ENCODE measurements at places on chromosomes 12 and 14. TPM values are rescaled to one million over a fixed set of nuclear protein-coding genes. Genes with fewer than 3 reads are reported as not detected.
A peak's percentile ranks its signal among the peaks of the same experiment; 100 is the strongest.

The KERA gene
- not detected for total RNA-seq

The HAL gene
- 0.17 TPM for total RNA-seq

The OR4N5 gene
- total RNA-seq, result not detected

The KRT74 gene
- not detected for total RNA-seq

The MYH6 gene
- not detected for total RNA-seq

The LTBP2 gene
- total RNA-seq, result 211 TPM

The LRP1-AS gene
- total RNA-seq, result not detected

The SPIC gene
- total RNA-seq, result not detected

The SMOC1 gene
- total RNA-seq, result 0.06 TPM

- DNase-seq, result no peak
Measured at GRCh38 chr14:72522847-72523246, 371.1 kb downstream of the DPF3 start.

GRCh38 chr14:59510966-59511365 is 26.6 kb downstream of the JKAMP start:
- DNase-seq, result no peak

DNA sequence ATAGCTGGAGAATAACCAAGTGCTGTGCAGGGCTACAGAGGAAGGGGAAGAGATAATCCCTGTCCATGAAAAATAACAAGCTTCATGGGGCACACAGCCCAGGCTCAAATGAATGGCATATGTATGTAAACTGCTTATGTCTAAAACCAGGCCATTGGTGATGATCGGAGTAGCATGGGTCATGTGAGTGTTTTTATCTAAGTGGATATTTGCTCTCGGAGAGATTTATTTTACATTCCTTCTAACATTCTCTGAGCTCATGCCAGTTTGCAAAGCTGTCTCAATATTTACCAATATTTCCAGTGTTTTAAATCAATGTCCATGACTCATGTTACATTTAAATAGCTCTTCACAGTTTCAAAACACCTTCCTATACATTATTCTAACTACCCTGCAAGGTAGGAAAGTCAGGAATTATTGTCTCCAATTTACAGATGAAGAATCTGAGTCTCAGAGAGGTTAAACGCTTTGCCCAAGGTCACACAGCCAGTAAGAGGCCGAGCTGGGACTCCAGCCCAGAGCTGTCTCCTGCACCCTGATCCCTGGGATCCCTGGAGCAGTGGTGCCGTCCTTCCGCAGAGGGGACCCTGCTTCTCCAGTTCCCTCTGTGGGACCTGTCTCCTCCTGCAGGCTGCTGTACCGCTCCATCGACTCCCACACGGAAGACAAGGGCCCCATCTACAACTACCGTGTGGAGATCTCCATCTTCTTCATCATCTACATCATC is 186.7 kb upstream of the FKBP4 start:
- no peak for DNase-seq

- peak; percentile 74 for DNase-seq
Measured at GRCh38 chr12:89882050-89882449, 173.4 kb upstream of the ATP2B1 start.

DNA sequence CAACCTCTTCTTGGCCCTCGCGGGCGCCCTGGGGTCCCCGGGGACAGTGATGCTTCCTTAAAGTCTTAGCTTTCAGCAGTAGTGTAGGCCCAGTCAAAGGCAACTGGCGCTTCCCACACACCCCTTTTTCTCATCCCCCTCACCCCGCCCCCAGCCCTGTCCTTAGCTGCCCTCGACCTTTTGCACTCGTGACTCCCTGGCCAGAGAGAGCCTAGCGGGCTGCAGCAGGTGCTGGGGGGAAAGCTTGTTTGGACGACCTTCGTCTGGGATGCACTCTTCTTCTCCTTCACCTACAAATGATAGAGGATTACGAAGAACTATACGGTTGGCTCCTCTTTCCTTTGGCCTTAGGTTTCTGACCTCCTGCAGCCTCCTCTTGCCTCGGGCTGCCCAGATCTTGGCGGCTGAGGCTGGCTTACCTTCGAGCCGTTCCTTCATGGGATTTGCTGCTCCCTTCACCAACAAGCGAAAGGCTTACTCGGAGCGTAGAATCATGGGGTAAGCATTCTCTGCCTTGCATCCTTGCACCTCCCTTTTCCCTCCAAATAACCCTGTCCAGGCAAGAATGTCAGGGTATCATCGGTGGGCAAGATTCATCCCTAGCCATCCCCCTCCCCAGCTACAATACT is 815 bp downstream of the COQ10A start:
- DNase-seq, result peak; percentile 70

DNA sequence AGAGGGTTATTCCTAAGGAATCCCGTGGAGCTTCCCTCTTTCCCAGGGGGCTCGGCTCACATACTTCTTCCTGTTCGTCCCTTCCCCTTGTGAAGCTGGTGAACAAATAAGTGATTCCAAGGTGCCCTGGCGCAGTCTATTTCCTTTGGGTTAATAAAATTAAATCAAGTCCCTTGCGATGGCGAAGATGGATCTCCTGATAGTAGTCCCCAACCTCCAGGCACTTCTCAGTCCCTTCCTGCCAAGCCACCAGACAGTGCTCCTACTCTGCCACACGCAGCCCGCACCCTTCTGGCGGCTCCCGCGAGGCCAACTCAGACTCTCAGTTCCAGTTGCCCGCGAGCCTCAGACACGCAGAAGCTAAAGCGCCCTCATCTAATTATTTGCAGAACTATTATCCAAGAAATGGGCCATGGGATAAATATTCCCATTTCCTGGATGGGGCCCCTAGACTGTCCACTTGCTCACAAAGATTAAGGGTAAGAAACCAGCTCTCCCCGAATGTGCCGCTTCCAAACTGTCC is 2.4 kb upstream of the SIX6 start:
- no peak for DNase-seq

GRCh38 chr12:94262228-94263010 is 114.0 kb downstream of the PLXNC1 start:
- peak; percentile 86 for DNase-seq

DNA sequence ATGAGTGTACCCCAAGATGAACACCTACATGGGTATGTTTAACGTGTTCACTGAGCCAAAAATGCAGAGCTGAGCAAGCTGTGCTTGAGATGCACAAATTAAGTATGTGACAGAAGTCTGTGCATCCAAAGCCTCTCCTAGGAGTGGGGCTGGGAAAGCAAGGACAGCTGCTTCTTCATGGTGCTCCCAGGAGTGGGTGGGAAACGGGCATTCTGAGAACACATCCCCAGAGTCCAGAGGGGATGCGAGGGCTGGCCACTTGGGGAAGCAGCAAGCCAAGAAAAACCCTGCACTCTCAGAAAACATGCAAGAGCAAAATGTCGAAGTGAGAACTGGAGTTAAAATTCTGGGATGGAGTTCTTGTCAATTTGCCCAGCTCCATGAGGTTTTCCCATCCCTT is 414.3 kb downstream of the BCAT1 start:
- peak; percentile 9 for DNase-seq

DNA sequence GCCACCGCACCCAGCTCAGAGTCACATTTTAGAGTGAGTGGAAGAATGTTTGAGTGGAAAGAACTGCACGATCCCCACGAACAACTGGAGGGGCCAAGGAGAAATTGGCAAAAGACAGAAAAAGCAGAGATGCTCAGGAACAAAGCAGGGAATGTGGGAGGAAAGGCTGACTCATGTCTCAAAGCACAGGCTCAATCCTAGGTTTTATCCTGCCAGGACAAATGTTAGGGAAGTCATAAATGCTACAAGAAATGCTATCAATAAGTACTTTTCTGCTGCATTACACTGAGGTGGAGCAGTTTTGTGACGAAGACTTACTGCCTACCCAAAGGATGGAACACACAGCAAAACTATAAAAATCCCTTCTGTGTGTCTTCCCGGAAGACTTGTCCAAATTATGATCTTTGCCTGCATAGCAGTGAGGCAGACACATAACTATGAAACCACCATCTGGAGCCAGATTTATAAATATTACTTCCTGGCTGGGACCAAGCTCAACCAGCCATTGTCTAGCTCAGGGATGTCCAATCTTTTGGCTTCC is 26.7 kb downstream of the NIN start:
- DNase-seq, result peak; percentile 78

DNA sequence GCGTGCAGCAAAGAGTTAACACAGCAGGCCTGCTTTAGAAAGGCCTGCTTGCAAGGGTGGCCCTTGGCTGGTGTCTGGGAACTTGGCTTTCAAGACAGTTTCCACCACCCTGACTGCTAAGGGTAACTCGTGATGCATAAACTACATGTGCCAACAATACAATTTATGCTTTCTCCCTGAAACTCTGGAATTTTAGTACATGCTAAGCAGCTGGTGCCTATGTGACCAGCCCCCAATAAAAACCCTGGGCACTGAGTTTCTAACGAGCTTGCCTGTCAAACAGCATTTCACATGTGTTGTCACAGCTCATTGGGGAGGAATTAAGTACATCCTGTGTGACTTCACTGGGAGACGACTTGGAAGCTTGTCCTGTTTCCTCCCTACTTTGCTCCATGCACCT is 133.1 kb downstream of the SLC5A8 start:
- peak; percentile 67 for DNase-seq

DNA sequence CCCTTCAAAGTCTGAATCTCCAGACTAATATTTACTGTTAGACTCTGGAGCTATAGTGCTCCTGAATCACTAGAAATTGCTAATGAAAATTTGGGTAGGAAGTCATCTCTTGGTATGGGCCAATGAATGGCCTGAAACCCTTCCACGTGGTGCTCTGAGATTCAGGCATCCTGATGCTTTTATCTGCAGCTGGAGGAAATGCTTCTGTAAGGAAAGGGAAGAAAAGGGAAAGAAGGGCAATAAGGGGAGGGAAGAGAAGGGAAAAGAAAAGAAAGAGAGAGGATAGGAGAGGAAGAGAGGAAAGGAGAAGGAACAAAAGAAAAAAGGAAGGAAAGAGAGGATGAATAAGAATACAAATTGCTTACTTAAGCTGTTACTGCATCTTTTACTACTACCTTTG is 182.3 kb downstream of the GRIP1 start:
- DNase-seq, result no peak

DNA sequence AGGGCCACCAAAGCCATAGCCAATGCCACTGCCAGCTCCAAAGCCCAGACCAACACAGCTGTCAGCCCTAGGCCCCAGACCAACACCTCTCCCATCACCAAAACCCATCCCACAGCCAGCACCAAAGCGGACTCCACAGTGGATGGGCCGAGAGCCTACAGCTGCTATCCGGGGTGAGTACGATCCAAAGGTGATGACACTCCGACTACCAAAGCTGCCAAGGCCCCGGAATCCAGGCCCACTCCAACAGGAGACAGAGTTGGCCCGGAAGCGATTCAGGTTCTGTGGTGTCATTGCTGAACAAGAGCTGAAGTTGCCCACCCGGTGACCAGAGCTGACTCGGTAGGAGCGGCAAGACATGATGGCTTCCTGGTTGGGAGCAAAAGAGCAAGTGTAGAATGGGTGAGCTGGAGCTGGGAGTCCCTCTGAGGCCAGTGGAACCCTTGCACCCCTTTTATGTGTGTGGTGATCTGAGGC is at the start of gene KRT84:
Gene KRT84, minus strand, starts transcription at position 427 of the 477 bp plus-strand sequence. Its CDS starts 67 bp downstream, at position 360.
- no peak for DNase-seq

DNA sequence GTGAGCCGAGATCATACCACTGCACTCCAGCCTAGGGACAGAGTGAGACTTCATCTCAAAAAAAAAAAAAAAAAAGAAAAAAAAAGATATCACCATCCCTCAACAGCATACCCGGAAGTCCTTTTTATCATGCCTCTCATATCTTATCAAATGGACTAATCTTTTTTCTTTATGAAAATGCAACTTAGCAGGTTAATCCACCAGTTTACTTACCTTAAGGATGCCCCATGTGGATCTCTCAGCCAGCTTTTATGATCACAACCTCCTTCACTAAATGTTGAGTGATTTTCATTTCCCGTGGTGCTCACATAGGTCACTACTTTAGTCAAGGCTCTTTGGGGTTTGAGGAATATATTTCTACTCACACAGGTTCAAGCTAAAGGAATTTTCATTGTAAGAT is 248.8 kb upstream of the TBX3 start:
- no peak for DNase-seq

Data from LHCN-M2 (cell line).